ENCODE measurements at places on chromosomes 1 and 21. TPM values are rescaled to one million over a fixed set of nuclear protein-coding genes. Genes with fewer than 3 reads are reported as not detected.

CLCA4 gene
- total RNA-seq, result not detected

DNA sequence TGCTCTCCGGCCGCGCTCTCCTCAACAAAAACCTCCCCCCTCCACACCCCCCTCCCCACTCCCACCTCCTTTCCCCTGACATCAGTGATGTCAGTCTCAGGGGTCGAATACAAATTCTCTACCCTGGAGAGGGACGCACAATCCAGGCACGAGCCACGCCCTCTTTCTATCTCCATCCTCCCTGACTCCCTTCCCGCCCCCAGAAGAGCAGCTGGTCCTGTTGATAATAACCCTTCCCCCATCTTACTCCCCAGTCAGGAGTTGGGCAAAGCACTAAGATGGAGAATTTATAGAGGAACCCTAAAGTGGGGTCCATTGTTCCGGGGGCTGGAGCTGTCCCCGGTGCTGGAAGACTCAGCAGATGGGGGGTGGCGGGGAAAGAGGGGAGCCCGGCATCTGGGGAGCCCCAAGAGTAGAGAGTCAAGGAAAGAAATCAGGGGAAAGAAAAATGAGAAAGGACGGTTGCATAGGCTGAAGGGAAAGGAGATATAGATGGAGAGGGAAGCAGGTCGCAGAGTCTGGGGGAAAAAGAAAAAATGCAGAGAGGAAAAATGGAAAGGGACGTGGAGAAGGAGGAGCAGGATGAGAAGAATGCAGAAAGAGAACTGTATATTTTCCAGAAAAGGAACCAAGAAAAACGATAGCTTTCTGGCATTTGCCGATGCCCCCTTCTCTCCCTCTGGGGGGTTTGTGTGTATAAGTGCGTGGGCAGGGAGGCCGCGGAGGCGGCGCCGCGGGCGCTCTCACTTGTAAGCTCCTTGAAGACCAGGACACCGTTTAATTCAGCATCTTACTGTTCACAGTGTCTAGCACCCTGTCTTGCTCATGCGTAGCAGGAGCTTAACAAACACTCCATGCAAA lies at the start of gene CELF3:
CELF3 (minus strand) TSS at position 33 of the 861 bp plus-strand sequence. CDS start 783 bp downstream, outside the sequence.
- ATAC-seq, result no peak

DNA sequence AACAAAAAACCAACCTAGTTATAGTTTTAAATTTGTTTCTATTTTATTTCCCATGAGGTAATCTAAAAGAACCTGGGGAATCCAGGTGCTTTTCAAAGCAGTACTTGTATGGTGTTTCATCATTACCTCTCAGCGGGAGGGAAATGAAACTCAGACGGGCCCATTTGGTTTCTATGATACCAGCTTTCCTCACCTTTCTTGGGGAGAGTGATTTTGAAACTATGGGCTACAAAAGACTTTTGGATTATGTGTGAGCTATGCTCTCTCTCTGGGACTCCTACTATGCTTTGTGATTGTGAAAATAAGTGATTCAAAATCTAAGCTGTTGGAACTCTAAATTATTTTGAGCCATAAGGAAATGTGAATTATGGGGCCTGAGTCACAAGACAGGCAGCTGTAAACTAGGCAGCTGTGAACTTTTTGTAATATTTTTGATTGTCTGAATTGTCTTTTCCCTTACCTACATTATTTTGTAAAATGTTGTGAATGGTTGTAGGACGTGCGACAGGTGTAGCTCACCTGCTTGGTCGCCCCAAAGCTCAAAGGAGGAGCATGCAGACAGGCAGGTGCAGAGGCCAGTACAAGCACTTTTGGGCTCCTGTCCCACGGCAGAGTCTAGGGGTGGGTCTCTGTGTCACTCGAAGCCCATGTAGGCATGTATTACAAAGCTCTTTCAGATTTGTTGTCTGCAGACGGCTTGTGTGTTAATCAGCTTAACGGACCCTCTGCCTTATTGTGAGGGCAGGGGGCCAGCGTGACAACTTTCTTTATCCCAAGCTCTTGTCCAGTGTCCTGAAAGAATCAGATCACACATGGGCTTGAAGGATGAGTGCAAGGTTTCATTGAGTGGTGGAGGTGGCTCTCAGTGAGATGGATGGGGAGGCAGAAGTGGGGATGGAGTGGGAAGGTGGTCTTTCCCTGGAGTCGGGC lies 64.8 kb upstream of the BACH1 start:
- ATAC-seq, result peak; percentile 82

GRCh38 chr1:164607351-164607750 lies 48.4 kb downstream of the PBX1 start:
- ATAC-seq, result no peak

DNA sequence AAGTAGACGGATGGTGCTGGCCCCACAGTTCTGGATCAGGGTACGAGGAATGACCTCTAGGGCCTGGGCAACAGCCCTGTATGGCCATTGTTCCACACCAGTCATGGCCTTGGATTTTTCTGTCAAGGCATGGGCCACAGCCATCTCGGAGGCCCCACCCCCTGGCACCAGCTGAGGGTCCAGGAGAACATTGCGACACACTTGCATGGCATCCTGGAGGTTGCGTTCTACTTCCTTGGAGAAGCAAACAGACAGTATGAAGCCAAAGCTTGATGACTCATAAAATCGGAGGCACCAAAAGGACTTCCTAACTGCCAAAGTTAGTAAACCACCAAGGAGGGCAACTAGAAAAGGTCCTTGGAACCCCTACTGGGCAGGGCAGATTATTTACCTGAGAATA lies 11.9 kb upstream of the VHLL start:
- no peak for ATAC-seq

EDARADD gene
- total RNA-seq, result 4.0 TPM

DNA sequence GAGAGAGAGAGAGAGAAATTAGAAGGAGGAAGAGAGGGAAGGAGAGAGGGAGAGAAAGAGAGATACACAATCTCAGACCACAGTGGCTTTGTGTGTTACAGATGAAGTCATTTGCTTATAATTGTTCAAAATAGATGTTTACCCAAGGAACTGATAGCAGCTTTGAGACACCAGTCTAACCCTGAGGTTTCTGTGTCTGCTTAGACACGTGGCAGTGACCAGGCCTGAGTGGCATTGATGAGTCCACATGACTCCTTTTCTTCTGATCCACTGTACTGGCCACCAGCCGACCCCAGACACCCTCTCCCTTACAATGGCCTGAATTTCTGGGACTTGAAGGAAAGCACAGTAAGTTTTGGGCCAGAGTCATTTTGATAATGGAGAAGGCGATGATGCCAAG lies 104.9 kb downstream of the DUSP10 start:
- ATAC-seq, result no peak

- ATAC-seq, result peak; percentile 18
Observed at GRCh38 chr1:147598621-147599361, 57.5 kb downstream of the BCL9 start.

GRCh38 chr1:12047120-12047876 lies 15.8 kb upstream of the TNFRSF8 start:
- peak; percentile 77 for ATAC-seq

- ATAC-seq, result no peak
Observed at GRCh38 chr1:165173409-165173808, 183.1 kb downstream of the LMX1A start.

ABCG1 gene
- total RNA-seq, result 3.1 TPM

TNFAIP8L2 gene
- 22.9 TPM for total RNA-seq

OR2M2 gene
- total RNA-seq, result not detected

- no peak for ATAC-seq
Observed at GRCh38 chr1:212568978-212569537, 39.5 kb upstream of the ATF3 start.

GRCh38 chr1:226495716-226496115 lies 52.8 kb upstream of the STUM start:
- no peak for ATAC-seq

RIMS3 gene
- 4.2 TPM for total RNA-seq

GRCh38 chr1:157033357-157033876 lies 12.1 kb downstream of the ARHGEF11 start:
- ATAC-seq, result no peak

- ATAC-seq, result no peak
Observed at GRCh38 chr1:33893147-33893830, 29.4 kb downstream of the HMGB4 start.

DNA sequence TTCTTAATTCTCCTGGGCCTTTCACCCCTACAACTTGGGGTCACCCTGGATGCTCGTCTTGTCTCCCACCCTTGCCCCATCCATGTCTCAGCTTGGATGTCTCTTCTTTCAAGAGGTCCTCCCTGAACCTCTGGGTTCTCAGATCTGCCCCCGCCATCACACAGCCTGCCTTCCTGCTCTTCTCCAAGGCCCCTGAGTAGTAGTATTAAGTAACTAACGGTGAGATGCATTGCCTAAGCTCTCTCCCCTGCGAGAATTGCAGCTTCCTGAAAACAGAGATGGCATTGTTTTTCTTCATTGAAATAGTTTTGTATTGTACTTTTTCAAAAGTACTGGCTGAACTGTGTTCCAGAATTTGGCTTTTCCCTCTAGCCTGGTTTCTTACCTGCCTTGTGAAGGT lies 16.0 kb downstream of the MIIP start:
- no peak for ATAC-seq

MIXL1 gene
- not detected for total RNA-seq

DRAXIN gene
- 0.13 TPM for total RNA-seq

DNA sequence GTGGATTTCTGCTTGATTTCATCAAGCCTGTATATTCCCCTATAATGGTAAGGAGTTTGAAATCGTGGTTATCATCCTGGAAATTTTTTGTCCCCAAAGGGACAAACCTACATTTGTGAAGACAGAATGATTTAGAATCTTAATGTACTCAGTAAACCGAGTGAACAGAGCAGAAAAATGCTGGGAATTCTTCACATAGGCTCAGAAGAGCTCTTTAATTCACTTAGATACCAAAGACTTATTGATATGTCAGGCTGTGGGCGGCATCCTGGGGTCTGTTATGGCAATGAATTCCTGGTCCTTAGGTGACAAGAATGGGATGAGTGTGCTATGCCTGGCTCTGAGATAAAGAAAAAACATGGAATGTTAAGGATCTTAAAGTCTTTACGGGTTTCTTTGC lies 74.9 kb downstream of the ROR1 start:
- ATAC-seq, result no peak

DNA sequence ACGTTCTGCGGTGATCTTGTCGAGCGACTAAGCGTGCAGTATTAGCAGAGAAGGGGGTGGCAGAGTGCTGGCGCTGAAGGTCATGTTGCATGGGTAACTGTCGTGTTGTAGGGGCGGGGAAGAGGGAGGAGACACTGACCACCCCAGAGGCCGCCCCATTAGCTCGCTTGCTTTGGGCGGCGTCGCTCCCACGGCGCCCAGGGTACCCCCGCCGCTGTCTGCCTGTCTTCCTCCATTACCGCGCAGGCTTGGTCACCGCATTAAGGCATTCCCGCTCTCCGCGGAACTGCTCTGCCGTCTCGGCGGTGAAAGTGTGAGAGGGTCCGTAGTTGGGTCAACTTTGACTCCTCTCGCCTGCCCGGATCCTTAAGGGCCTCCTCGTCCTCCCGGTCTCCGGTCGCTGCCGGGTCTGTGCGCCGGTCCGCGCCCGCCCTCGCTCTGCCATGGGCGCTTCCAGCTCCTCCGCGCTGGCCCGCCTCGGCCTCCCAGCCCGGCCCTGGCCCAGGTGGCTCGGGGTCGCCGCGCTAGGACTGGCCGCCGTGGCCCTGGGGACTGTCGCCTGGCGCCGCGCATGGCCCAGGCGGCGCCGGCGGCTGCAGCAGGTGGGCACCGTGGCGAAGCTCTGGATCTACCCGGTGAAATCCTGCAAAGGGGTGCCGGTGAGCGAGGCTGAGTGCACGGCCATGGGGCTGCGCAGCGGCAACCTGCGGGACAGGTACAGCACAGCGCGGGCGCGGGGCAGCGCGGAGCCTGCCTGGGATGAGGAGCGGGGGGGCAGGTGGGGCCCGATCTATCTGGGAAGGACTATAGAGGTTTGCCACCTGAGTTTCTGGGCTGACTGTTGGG lies at the start of gene MTARC2:
MTARC2 (plus strand) TSS at position 234 of the 846 bp plus-strand sequence; CDS start at position 444, 210 bp downstream.
- ATAC-seq, result peak; percentile 34

DNA sequence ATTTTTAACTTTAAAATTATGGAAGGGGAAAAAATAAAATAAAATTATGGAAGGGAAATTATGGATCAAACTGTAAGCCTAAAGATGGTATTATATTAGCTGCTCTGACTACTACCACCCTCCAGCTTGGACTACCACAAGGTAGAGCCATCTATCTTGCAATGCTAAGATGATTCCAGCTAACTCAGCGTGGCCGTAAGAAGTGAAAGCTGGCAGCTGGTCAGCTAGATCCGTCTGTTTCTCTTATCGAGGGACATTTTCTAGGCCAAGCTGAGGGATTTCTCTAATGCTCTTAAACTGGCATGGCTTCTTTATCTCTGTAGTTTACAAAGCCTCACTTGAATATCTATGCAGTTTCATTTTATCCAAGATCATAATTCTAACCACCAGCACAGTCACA lies 31.5 kb downstream of the LYST start:
- no peak for ATAC-seq

UBL4B gene
- total RNA-seq, result not detected

DNA sequence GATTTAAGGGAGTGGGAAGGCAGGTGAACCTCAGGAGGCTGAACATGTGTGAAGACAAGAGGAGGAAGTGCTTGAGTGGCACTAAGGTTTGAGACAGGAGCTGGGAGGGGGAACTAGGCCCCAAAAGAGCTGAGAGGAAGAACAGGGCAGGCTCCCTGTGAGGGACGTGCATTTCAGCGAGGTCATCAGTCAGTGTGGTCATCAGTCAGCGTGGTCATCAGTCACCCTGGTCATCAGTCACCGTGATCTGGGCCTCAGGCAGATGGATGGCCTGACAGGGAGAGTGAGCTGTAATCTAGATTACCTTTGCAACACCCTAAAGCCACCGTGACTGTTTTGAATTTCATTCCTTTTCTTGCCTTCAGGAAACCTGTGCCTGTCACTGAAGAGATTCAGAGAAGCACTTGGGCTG lies 29.1 kb downstream of the VTCN1 start:
- ATAC-seq, result no peak

GRCh38 chr1:197994907-197995407 lies 77.8 kb downstream of the LHX9 start:
- no peak for ATAC-seq

GRCh38 chr1:215932558-215932957 lies 365.5 kb downstream of the KCTD3 start:
- ATAC-seq, result no peak

DNA sequence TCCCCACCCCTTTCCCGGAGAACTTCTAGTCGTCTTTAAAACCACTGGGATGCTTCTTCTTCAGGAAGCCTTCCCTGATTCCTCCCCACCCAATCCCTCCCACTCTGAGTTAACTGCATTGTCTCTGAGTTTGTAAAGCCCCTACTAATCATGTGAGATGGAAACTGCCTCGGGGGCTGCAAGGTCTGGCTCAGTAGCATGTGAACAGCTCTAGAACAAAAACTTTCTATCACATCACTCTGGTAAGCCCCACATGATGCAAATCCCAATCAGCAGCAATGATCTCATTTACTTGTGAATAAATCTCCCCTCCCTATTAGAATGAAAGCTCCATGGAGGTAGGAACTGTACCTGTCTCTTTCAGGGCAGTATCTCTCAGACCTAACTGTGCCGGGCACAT lies 141.0 kb upstream of the JUN start:
- no peak for ATAC-seq

RGSL1 gene
- not detected for total RNA-seq

CD1C gene
- not detected for total RNA-seq

GRCh38 chr1:20154301-20154831 lies 15.2 kb downstream of the PLA2G2F start:
- ATAC-seq, result no peak

GRCh38 chr1:105260001-105260400 lies 1510.3 kb downstream of the AMY1C start:
- no peak for ATAC-seq

Measured in activated T-helper 17 cell treated with anti-CD3 and anti-CD28 coated beads, Interleukin-2, amount 50 U/mL, for 72 hours (primary cell).